ENCODE measurements at places on chromosomes 1 and 21.

GRCh38 chr1:39685071-39685470 lies 6.2 kb downstream of the HPCAL4 start:
- DNase-seq = no peak

- no peak for DNase-seq
Measured at GRCh38 chr1:235843461-235843961, 23.2 kb downstream of the LYST start.

DNA sequence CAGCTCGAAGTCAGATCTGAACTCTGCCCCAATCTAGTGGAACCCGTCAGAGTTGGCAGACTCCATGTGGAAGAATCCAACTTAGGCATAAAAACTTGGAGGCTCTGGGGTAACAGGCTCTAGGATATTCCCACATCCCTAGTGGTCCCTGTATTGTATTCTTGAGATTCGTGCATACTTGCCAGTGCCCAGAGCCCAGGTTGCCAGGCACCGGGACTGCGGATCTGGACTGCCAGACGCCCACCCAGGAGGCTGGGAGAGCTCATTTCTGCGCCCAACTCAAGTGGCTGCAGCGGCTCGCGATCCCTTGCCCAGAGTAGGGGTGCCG lies 1.1 kb downstream of the GRIK1 start:
- DNase-seq = no peak

DNA sequence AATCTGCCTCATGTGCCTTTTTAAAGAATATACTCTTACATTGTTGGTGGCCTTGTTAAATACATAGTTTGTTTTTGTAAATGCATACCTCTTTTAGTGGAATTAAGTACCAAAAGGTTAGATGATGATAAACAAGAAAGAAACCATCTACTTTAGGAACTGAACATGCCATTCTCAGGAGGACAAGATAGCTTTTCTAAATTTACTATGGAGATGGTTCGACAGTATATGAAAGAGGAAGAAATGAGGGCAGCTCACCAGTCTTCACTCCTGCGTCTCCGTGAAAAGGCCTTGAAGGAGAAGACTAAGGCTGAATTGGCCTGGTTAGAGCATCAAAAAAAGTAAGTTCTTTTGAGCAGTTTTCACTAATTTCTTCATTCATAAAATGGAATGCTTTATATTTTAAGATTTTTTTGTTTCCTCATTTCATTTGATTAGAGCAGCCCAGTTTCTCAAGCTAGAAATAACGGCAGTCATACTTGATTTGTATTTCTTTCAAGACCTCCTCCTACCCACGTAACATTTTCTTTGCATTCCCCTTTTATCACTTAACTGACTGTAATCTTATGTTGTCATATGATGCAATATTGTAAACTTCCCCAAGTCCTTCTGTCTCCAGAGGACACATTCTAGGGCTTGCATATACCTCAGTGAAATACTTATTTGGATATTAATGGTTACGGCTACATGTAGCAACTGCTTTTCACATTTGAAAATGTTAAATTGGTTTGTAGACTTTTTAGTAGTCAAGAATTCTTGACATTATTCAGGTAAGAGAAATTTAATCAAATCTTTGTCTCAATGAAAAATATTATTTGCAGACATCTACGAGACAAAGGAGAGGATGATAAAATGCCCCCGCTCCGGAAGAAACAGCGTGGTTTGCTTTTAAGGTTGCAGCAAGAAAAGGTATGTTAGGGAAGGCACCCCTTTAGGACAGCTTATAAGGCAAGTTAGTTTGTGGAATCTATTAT lies 99.3 kb downstream of the CEP350 start:
- no peak for DNase-seq

DNA sequence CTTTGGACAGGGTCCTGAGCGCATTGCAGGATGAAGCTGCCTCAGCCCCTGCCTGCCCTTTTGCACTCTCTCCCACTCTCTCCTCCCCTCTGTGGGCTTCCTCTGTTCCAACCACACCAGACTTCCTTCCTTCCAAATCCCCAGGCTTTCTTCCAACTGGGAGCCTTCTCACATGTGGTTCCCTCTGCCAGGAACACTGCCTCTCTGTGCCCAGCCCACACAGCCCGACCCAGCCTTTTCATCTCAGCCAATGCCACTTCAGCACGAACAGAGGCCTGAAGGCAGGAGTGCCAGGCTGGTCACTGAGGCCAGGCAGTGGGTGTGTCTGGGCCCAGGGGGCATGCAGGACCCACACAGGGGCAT lies 5.9 kb downstream of the SELENON start:
- DNase-seq = no peak

DNA sequence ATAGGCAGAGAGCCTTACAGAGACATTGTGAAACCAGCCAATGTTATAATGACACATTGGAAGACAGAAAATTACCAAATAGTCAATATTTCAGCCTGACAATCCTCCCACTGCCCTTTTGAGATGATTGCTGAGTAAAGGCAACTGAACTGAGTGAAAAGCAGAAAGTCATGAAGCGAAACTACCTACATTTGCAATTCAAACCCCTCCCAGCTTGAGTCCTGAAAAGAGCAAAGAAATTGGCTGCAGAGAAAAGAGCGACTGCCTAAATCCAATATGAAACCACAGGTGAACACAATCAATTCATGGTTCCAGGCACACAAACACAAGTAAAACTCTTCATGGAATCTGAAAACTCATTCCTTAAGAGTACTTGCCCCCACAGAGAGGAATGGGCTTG lies 143.4 kb upstream of the CHRM3 start:
- no peak for DNase-seq

- DNase-seq = no peak
Measured at GRCh38 chr1:25253911-25254310, 6.7 kb upstream of the RSRP1 start.

- DNase-seq = no peak
Measured at GRCh38 chr1:155037043-155037442, 3.4 kb downstream of the DCST1 start.

- no peak for DNase-seq
Measured at GRCh38 chr21:37683396-37684114, 232.7 kb downstream of the KCNJ6 start.
